ENCODE measurements at places on chromosomes 11 and 22.

DNA sequence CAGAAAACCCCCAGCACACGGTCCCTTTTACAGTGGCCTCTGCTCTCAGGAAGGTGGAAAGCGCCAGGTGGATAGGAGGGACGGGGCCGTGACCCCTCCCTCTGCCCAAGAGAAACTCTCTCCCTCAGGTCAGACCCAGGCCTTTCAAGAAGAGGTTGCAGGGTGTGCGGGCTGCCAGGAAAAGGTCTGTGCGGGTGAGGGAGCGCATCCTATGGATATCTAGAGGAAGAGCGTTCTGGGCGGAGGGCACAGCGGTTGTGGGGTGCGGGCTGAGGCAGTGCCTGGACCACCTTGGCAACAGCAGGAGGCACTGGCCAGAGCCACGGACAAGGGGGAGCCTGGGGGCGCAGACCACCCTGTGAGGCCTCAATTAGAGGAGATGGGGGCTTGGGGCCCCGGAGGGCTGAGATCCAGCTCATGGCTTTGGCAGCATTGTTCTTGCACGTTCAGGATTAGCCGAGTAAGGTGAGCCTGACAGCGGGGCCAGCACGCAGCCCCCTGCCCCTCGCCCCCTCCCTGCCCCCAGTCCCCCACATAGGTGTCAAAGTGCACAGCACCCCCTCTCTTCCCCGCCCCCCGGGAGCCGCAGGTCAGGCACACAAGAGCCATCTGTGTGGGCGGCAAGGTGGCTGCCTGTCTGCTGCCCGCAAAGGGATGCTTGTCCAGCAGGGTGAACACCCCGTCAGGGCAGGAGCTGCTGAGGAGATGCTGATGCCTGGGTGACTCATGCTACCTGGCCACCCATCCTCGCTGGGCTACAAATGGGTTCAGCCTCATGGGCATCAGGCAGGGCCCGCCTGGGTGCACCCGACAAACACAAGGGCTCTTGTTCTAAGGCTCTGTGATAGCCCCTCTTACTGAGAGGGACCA, 92.8 kb upstream of the KCNQ1OT1 start:
- DNase-seq: no peak

DNA sequence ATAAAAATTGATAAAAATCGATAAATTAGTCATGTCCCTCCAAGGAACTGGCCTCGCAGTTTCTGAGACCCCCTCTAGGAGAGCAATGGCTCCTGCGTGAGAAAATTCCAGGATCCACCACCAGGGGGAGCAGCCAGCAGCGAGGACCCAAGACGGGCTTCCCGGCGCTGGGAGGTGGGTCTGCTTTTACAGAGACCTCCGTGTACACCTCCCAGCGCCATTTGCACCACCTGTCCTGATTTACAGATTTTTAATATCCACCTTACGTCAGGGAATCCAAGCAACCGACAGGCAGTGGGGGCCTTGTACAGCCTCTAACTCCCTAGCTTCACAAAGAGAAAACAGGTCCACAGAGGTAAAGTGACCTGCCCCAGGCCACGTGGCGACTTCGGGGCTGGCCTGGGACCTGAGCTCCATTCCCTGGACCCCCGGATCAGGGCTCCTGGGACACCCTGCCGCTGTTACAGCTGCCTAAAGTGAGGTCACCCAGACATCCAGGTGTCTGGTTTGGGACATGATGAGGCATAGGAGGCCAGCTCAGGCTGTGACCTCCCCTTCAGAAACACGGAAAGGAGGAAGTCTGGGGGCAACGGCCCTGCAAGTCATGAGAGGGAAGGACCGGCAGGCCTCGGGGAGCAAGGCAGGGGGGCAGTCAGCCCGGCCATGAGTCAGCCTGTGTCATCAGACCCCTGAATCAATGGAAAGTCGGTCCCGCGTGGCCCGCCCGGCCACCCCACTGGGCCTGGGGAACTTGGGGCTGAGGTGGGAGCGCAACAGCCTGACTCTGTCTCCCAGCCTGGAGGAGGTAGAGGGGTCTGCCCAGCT, 3.5 kb downstream of the OSM start:
- DNase-seq: peak; percentile 73

GRCh38 chr11:50037251-50037650, 4.6 kb downstream of the OR4C45 start:
- DNase-seq: no peak

GRCh38 chr11:121112498-121113455, 11.7 kb downstream of the TECTA start:
- DNase-seq: peak; percentile 14

DNA sequence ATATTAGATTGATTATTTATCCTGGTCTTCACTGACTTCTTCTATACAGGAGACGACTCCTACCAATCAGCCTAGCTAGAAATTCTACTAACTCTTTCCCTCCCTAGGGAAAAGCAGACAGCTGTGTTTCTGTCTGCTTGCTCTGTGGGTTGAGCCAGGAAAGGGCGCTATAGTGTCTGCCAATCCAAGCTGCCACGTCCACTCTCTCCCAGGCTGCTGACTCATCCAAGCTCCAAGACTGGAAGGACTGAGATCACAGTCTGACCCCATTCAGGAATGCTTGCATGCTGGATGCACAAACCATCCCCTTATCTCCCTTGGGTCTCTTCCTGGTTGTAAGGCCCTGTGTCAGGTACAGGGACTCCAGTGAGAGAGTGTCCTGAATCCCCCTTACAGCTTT, 955.6 kb downstream of the OPCML start:
- DNase-seq: no peak

Data from CD4-positive, alpha-beta T cell treated with Interleukin-15 for 4 hours (primary cell).